Hematopoietic multipotent progenitor cell (in vitro differentiated cells): ENCODE measurements at places on chromosomes 2 and 18. TPM values are rescaled to one million over a fixed set of nuclear protein-coding genes. Genes with fewer than 3 reads are reported as not detected.

GRCh38 chr2:111178730-111179405 lies 58.2 kb downstream of the BCL2L11 start:
- DNase-seq, result no peak

GRCh38 chr2:130390460-130391057 lies 34.7 kb downstream of the PTPN18 start:
- DNase-seq, result no peak

DNA sequence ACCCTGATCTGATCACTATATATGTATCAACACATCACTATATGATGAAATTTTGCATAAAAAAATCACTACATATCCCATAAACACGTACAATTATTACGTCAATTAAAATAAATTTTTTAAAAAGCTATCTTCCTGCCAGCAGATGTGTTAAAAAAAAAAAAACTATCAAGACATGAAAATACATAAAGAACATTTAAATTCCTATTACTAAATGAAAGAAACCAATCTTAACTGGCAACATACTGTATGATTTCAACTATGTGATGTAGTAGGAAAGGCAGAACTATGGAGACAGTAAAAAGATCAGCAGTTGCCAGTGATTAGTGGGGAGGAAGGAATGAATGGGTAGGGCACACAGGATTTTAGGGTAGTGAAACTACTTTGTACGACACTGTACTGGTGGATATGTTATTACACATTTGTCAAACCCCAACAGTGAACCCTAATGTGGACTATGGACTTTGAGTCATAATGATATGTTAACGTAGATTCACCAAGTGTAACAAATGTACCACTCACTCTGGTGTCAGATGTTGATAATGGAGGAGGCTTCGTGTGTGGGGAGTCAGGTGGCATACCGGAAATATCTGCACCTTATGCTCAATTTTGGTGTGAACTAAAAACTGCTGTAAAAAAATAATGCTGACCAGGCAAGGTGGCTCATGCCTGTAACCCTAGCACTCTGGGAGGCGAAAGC lies 27.4 kb downstream of the USP34 start:
- no peak for DNase-seq

GRCh38 chr2:43068041-43068533 lies 158.3 kb downstream of the ZFP36L2 start:
- DNase-seq, result no peak

Gene AMER3
- under 0.01 TPM for total RNA-seq

DNA sequence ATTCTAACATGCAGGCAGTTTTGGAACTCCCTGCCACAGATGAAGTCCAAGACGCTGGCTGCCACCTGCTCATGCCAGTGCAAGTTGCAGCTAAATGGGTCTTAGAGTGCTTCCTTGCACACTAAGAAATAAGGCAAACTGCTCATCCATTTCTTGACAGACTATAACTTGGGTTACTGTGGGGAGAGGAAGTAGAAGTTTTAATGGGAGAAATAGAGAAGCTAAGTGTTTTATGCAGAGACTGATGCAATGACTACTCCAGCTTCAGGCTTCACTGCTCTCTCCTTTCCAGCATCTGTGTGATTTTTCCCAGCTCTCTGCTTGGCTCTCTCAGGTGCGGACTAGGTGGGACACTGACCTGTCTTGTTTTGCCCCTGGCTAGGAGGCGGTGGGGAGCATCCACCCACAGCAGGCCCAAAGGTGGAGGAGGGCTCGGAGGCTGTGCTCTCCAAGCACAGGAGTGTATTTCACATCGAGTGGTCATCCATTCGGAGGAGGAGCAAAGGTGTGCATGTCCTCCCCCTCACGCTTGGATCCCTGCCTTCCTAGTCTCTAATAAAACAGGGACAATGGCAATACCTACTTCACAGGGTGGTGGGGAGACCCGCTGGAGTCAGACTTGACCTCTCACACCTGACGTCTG lies 48.2 kb downstream of the SLC14A2 start:
- DNase-seq, result no peak

DNA sequence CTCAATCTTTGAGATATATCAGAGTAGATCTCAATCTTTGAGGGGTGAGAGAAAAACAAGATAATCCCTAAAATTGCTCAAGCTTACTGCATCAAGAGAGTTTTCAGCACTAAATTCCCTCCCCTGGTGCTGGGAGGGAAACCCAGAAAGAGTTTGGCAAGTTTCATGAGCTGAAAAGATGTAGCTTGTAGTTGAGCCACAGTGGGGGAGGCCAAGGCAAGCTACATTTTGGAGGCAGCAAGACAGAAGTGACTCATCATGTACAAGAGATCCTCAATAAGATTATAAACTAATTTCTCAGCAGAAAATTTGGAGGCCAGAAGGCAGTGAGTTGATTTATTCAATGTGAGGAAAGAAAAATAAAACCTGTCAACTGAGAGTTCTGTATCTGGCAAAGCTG lies 308.2 kb downstream of the PIEZO2 start:
- DNase-seq, result no peak

GRCh38 chr18:22344908-22345670 lies 72.6 kb downstream of the CTAGE1 start:
- no peak for DNase-seq

Gene UPP2
- not detected for total RNA-seq

- no peak for DNase-seq
Observed at GRCh38 chr2:3488061-3488531, 31.2 kb downstream of the ADI1 start.

GRCh38 chr2:128557831-128558241 lies 239.2 kb upstream of the HS6ST1 start:
- no peak for DNase-seq

- no peak for DNase-seq
Observed at GRCh38 chr2:129816813-129817574, 162.5 kb upstream of the RAB6C start.

DNA sequence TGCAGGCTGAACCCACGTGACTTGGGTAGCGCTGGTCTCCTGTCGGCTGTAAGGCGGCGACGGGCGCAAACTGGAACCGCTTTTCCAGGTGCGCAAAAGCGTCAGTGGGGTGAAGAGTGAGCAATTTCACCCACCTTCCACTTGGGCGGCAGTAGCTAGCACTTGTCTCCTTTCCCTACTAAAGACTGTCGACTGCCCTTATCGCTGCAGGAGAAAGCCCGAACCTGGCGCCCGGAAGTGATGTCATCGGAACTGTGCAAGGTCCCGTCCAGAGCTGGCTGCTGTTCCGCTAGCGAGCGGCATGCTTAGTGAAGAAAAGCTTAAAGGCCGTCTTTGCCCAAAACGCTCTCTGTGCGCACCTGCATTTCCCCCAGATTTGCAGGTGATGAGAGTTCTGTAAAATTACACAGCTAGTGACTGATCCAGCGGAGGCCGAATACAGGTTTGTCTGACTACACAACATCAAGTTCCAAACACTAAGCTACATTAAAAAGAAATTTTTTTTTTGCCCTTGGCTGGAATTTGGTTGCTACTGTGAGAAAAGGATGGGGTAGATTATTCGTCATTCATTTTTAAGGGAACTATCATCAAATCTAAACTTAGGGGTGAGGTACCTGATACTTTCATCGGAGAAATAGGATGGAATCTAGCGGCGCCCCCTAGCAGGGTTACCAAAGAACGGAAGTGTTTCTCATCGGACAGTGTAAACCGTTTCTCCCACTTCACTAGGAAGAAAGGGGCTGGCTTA lies at the start of gene OSGEPL1:
OSGEPL1 (minus strand) TSS at position 242 of the 748 bp plus-strand sequence. CDS start 1,152 bp downstream, outside the sequence.
- DNase-seq, result peak; percentile 98

DNA sequence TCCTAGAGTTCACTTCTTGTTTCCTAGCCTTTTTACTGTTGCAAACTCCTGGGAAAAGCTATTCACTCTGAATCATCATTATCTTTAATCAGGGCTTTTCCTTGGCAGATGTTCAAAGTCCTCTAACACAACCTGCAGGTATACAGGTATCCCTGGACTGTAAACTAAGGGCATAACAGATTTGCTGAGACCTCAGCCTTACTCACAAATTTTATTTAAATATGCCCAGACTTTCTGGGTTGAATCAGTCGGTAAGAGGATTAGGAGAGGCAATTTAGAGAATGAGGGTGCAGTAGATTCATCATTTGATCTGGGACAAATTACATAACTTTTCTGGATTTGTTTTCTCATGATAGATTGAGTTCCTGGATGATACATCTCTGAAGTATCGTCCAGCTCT lies 217.8 kb upstream of the STON1 start:
- no peak for DNase-seq

Gene CD8B2
- total RNA-seq, result under 0.01 TPM

Gene HMSD
- total RNA-seq, result not detected

DNA sequence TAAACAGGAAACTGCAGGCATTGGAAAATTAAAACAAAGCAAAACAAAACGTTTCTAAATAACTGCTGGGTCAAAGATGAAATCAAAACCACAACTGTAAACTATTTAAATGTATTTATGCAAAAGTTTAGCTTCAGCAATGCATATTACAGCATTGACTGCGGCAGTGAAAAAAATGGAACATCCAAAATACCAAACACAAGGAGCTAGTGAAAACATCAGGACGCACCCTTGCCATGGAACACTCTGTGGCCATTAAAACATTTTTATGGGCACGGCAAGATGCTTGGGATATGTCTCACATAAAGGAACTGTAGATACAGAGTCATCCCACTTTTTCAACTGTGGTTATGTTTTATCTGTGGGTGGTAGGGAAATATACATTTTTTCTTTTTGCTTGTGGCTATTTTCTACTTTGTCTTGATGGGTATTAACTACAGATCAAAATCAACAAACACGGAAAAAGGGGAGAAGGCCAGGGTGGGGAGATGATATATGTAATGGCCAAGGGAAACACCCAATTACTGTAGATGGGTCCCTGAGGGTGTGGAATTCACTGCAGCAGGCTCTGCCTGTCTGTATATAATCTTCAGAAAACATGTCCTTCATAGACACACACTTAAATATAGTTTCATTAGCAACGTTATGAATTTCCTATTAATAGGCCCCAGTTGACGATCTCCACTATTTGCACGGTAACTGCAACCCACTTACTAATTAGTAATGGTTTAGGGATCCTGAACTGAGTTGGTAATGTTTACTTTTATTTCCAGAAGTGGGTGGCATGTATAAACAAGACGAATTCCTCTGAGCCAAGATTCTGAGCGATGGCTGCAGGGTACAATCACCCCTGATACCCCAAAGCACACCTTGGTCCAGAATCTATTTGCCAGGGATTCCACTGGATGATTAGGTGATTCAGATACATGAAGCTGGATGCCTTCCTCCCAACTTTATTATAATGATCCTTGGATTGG lies 110.5 kb downstream of the ACKR3 start:
- DNase-seq, result no peak

Gene CTDP1
- 67.3 TPM for total RNA-seq

Gene AGPS
- total RNA-seq, result 45.0 TPM
